ENCODE measurements at places on chromosomes 13 and 19.
A peak's percentile ranks its signal among the peaks of the same experiment; 100 is the strongest.

- no peak for DNase-seq
Measured at GRCh38 chr19:58300620-58301019, 4.6 kb upstream of the ERVK3-1 start.

- peak; percentile 36 for DNase-seq
Measured at GRCh38 chr19:17950310-17951156, 16.4 kb upstream of the KCNN1 start.

- no peak for DNase-seq
Measured at GRCh38 chr13:80408270-80408669, 67.3 kb upstream of the SPRY2 start.

DNA sequence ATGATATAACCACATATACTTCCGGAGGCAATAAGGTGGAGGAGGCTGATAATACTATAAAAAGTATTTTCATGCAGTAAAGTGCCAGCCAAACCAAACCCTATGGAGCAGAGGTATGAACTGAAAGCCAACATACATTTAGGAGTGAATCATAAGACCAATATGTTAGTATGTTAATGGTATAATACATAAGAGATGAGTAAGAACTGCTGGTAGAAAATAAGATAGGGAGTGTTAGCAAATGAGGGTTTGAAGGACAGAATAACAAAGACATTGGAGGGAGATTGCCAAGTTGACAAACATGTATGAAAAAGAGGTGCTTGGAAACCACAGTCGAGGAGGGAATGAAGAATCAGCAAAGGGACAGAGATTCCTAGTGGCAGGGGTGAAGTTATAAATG, 10.8 kb downstream of the ENOX1 start:
- no peak for DNase-seq

DNA sequence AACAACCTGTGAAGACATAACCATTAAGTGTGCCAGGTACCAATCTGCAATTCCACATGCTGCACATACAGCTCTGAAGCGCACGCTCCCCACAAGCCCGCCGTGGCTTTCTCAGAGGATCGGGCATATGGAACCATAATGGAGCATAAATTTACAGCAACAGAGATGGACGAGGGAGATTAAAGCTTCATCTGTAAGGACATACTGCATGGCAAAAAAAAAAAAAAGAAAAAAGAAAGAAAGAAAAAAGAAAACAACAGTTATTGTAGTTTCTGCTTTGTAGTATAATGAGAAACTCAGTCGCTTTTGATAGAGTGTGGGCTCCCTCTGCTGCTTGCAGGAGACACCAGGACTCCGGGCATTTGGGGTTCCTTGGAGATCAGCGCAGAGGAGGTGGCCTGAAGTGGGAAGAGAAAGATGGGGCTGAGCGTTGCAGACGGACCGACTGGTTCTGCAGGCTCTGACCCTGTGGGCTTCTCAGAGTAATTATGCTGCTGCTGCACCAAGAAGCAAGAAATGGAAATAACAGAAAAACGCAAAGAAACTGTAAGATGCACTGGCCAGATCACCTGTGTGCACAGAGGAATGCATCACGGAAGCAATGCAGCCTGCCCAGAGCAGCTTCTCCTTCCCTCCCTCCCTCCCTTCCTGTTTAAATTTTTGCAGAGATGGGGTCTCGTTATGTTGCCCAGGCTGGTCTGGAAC, 10.8 kb upstream of the PDCD5 start:
- peak; percentile 46 for DNase-seq

DNA sequence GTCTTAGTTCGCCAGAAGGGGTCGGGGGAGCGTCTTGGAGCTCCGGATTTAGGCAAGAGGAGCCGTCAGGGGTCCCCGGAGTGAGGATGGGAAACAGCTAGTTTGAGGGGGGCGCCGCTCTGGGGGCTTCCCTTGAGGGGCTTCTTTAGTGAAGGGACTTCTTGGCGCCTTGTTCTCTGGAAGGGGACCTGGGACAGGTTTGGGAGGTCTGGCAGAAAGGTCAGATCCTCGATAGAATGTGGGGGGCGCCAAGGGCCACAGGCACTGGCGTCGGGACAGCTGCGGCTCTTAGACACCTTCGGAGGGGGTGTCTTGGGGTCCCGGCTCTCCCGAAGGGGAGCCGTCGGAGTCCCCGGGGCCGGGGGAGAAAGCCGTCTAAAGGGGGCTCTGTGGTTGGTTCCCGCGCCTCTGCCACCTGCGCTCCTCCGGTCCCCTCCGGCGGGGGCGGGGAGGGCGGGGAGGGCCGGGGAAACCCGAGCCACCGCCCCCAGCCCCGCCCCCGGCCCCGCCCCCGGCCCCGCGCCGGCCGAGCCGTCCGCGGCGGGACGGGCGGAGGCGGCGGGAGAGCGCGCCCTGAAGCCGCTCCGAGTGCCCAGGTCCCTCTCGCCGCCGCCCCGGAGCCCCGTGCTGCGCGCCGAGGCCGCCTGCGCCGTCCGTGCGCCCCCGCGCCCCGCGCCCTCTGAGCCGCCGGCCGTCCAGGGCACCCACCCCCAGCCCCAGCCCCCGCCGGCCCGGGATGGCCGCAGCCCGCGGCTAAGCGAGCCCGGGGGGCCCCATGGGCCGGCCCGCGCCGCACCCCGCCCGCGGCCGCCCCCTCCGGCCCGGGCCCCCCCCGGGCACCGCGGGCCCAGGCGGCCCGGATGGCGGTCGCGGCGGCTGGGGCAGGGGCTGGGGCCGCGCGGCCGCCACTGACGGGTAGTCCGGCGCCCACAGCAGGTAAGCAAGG, at the start of gene NRTN:
NRTN (plus strand) TSS at position 552 of the 946 bp plus-strand sequence. CDS start 19,099 bp downstream, outside the sequence.
- peak; percentile 35 for DNase-seq

- DNase-seq: no peak
Measured at GRCh38 chr19:19677579-19677978, 8.9 kb downstream of the ZNF101 start.

DNA sequence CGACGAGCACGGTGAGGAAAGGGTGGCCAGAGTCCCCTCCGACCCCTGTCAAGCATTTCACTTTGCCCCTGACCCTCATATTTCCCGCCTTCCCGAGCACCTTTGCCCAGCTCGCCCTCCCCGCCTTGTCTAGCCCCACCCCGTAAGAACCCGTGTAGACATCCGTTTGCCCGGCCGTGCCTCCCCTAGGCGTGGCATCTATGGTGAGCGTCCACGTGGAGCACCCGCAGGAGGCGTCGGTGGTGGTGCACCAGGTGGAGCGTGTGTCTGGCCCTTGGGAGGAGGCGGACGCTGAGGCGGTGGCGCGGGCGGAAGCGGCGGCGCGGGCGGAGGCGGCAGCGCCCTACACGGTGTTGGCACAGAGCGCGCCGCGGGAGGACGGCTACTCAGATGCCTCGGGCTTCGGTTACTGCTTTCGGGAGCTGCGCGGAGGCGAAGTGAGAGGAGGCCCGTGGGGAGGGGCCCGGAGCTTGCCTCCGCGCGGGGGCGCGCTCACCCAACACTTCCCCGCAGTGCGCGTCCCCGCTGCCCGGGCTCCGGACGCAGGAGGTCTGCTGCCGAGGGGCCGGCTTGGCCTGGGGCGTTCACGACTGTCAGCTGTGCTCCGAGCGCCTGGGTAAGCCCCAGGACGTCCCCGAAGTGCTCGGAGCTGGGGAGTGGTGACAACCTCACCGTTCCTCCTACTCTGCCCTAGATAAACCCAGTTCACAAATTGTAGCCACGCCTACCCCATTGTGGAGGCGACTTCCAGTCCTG, 4.2 kb downstream of the LTBP4 start:
- DNase-seq: peak; percentile 76

DNA sequence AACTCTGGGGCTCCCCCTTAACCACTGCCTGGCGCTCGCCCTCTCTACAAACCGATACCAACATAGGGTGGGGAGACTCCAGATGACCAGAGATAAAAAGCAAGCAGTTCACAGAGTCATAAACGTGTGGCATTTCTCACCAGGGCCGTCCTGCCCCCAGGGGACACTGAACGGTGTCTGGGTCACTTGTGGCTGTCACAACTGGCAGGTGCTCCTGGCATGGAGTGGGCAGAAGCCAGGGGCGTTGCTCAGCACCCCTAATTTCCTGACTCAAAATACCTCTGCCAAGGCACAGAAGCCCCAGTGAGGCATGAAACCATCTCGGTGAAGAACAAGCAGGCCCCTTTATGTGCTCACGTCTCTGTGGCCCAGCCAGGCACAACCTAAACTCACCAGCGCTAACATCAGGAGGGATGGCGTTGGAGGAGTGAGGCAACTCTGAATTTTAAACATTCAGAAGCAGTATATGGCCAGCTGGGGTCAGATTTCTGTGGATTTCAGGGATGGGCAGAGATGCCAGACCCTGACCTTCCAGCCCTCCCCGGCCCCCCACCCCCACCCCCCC, 1.8 kb downstream of the PIP5K1C start:
- DNase-seq: no peak

DNA sequence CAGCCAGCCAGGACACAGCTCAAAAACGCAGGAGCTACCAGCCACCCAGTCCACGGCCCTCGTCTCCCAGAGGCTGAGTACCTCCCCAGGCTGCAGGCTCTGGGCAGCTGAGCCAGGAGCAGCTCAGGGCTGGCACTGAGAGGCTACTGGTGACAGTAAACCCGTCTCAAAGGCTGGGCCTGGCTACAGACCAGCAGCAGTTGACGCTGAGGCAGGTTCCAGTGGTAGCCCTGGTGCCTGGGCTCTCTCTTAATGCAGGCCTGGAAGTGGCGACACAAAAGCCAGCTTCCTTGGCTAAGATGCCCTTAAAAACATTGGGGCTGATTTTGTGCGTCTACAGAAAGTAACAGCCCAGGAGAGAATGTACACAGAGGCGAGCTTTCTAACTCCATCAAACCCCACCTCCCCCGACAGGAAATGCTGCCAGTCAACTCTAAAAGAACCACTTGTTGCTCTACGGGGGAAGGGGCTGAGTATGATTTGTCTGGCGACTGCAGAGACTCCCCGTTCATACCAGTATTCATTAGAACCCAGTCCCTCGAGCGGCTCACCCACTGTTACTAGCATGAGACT, 126.3 kb downstream of the STK24 start:
- DNase-seq: no peak

- DNase-seq: no peak
Measured at GRCh38 chr13:84393981-84394625, 511.8 kb upstream of the SLITRK1 start.

DNA sequence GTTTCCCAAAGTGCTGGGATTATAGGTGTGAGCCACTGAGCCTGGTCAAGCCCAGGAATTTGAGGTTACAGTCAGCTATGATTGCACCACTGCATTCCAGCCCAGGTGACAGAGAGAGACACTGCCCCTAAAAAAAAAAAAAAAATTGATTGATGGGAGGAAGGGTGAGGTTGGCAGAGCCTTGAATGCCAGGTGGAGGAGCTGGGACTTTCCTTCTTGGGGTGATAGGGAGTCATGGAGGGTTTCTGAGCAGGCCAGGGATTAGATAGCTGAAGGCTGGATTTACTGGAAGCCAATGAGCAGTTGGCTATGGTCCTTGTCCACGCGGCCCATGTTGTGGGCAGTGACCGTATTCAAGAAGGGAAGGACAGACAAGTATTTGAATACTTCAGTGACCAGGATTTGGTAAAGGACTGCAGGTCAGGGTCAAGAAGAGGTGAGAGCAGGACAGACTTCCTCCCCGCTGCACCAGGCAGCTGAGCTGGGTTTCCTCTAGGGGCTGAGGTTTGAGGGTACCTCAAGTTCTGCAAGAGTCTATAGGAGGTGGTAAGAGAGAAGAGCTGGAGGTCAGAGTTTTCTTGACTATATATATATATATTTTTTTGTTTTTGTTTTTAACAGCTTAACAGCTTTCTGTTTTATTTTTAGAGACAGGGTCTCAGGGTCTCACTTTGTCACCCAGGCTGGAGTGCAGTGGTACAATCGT, 6.9 kb upstream of the ICAM4 start:
- DNase-seq: no peak

DNA sequence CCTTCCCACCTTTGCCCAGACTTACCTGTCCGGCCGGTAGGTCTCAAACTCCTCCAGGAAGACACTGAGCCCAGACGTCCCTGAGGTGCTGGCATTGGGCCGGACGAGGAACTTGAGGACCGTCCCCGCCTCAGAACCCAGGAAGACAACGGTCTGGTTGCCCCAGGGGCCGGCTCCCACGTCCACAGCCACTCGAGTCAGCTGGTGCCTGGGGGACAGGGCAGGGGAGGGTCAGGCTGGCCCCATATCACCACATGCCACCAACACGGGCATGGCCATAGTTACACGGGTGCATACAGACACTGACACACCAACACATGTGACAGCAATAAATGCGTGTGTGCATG, 8.4 kb upstream of the LRG1 start:
- DNase-seq: no peak

DNA sequence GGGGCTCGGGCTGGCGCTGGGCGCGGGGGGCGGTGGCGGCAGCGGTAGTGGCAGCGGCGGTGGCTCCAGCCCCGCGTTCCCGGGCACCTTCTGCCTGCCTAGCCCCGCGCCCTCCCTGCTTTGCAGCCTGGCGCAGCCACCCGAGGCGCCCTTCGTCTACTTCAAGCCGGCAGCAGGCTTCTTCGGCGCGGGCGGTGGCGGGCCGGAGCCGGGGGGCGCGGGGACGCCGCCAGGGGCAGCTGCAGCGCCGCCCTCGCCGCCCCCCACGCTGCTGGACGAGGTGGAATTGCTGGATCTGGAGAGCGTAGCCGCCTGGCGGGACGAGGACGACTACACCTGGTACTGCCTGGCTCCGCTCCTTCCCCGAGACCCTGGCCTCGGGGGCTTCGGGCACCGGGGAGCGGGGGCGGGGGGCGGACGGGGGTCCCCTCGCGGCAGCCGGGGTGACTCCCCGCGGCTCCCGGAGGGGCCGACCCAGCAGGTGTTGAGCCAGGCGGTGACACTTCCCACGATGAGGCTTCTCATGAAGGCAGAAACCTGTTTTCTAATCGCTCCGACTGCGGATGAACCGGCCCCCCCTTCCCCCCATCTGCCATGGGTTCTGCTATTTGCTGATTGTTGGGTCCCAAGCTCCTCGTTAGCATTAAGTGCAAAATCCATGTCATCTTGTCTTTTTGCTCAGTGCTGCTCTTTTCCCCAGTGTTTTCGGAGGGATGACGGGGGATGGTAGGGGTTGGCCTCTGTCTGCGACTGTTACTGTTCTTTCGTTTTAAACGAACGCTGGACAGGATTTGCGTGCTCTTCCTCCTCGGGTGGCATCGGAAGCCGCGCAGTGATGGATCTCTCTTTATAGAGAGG, 943 bp downstream of the SLAIN1 start:
- peak; percentile 40 for DNase-seq

DNA sequence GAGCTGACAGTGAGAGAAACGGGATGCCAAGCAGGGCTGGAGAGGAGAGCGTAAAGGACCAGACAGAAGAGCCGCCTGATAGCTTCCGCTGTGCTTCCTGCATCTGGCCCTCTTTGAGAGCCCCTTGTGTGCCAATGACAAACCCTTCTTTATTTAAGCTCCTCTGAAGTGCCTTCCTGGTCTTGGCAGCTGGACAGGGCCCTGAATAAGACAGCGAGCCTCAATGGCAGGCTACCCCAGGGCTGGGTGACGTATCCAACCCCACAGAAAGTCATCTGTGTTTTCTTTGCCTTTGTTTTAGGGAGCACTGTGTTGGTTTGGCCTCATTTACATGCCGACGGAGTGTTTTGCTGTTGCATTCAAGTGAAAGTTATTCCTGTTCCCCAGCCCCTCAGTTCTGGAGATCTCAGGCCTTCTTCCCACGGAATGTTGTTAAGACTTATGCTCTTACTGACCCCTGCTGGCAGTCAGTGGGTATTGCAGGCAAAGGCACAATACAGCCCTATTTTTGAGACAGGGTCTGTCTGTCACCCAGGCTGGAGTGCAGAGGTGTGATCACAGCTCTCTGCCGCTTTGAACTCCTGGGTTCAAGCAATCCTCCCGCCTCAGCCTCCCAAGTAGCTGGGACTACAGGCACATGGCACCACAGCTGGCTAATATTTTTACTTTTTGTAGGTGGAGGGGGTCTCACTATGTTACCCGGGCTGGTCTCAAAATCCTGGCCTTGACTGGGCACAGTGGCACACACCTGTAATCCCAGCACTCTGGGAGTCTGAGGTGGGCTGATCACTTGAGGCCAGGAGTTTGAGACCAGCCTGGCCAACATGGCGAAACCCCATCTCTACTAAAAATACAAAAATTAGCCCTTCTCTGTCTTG, 16.8 kb downstream of the CCL25 start:
- peak; percentile 8 for DNase-seq
